ENCODE measurements at places on chromosomes 13 and 19.

DNA sequence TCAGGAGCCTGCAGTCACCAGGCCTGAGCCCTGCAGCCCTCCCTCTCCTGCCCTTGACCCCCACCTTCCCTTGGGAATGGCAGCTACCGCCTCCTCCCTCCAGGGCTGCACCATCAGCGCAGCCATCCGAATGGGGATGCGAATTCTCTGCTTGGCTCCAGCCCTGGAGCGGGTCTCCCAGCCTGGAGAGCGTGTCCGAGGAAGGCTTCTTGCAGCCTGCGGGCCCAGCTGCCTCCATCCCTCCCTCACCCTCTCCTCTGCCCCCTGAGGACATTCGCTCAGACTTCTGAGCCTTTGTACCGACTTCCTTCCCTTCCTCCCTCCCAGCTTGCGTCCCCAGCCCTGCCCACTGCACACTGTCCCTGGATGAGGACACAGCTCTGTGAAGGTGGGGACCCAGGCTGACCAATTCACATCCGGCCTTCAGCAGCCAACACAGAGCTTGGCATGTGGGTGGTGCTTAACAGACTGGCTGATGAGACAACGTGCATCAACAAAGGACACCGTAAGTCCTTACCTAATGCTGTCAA lies 6.0 kb upstream of the NKPD1 start:
- DNase-seq: peak; percentile 75

DNA sequence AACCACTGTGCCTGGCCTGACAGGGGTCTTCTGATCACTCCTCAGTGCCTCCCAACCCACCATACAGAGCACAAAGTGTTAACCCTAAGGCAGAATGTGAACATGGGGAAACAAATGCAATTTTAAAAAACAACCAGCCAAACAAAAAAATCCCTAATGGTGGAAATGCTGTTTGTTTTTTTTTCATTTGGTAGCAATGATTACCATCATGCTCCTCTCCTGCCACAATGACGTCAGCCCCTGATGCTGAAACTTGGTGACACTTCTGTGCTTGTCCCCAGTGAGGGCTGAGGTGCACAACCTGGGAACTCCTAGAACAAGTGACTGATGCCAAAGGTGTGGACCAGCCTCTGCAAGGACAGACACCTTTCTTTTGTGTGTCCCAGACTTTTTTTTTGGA lies 4.0 kb upstream of the TSPAN16 start:
- DNase-seq: no peak

GRCh38 chr13:42808341-42808940 lies 27.1 kb downstream of the FAM216B start:
- DNase-seq: no peak

GRCh38 chr19:17328517-17329365 lies 5.9 kb downstream of the ANO8 start:
- DNase-seq: no peak

DNA sequence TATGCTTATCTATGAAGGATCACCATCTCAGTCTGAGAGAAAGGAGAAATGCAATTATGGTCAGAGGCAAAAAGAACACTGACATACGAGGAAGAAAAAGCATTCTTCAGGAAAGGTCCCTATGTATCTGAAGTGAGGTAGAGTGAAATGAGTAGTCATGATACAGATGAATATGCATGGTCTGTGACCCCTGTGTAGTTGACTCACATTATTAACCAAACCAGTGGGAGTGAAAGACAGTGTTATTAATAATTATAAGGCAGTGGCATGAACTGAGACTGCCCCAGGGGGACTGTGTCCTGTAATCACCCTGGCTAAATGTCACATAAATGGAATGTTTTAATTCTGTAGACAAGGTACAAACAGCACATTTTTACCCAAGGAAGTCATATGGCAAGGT lies 1320.2 kb upstream of the PCDH9 start:
- peak; percentile 4 for DNase-seq

GRCh38 chr13:42766016-42766415 lies 15.4 kb upstream of the FAM216B start:
- no peak for DNase-seq

GRCh38 chr19:871446-872265 lies 12.2 kb downstream of the CFD start:
- DNase-seq: no peak

All from SK-N-DZ (cell line).